Fibroblast of skin of right biceps (primary cell): ENCODE measurements at places on chromosomes 5 and 9.

GRCh38 chr9:84856181-84856632, 186.7 kb downstream of the NTRK2 start:
- peak; percentile 53 for DNase-seq

GRCh38 chr5:66529704-66530103, 66.5 kb upstream of the MAST4 start:
- DNase-seq: no peak

DNA sequence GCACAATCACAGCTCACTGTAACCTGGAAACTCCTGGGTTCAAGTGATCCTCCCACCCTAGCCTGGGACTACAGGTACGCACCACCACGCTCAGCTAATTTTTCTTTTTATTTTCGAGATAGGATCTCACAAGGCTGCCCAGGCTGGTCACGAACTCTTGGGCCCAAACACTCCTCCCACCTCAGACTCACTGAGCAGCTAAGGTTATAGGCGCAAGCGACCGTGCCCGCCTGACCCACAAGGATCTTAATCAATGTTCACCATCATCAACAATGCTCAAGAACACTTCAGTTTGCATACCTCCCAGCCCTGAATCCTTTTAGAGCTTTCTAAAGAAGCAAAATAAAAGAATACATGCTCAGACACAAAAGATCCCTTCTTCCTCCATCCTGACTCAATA, 13.2 kb downstream of the ETF1 start:
- no peak for DNase-seq

DNA sequence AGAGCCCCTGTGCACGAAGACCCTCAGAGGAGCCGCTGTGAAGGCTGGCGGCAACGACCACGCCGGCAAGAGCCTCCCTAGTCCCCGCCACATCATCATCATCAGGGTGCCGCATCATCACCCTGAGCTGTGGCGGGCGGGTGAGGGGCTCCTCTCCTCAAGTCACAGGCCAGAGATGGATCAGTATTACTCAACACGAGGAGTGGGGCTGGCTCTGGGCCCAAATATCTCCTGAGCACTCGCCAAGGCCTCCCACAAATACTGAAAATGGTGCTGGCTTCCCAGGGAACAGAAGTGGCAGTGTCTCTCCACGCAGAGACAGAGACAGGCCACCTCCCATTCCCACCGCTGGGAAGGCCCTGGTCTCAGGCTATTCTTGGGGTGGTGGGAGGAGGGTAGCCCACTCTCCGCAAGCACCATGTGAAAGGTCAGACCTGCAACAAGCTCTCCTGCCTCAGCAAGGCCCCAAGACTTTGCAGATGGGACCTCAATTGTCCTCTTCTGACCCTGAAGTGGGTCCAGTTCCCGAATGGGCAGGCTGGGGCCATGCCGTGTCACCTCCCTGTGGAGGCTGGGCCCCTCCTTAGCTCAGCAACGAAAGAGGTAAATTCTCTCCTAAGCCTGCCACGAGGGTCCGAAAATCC, 39.3 kb upstream of the ZNF354A start:
- no peak for DNase-seq

GRCh38 chr5:123367739-123368138, 55.5 kb downstream of the CEP120 start:
- DNase-seq: peak; percentile 8

DNA sequence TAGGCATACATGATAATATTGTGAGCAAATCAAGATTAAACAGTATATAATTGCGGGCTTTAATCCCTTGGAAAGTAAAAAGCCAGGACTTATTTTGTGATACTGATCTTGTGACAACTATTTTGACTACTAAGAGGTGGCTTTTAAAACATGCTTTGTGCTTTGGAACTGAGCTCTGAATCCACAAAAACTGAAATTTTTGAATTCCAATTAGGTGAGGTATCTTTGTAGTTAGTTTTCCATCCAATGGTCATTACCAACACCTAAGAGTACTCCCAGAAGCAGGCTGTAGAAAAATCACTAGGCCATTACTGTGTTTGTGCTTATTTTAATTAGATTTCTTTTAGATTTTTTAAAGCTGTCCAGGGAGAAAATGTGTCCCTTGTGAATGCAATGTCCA, 559.5 kb upstream of the WWC1 start:
- DNase-seq: peak; percentile 58

DNA sequence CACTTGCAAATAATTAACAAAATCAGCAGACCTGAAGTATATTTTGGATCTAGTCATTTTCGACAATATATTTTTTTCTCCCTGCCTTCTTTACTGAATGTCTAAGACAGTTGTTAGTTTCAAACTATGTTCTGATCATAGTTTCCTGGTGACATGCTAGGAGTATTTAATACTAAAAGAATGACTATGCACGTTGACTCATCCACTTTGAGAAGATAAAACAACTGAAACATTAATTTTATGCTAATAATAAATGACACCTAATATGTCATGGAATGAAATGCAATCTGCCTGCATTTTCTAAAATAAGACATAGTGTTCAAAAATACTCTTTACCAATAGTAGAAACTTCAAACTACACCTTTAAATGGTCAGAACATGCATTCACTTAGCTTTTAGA, 2123.7 kb upstream of the C9orf72 start:
- peak; percentile 80 for DNase-seq

- no peak for DNase-seq
These were observed 33.4 kb downstream of the VAV2 start for GRCh38 chr9:133958756-133959155.

GRCh38 chr9:119898316-119898715, 529.1 kb upstream of the BRINP1 start:
- DNase-seq: peak; percentile 5

GRCh38 chr5:39443911-39444310, 19.1 kb upstream of the DAB2 start:
- DNase-seq: no peak

DNA sequence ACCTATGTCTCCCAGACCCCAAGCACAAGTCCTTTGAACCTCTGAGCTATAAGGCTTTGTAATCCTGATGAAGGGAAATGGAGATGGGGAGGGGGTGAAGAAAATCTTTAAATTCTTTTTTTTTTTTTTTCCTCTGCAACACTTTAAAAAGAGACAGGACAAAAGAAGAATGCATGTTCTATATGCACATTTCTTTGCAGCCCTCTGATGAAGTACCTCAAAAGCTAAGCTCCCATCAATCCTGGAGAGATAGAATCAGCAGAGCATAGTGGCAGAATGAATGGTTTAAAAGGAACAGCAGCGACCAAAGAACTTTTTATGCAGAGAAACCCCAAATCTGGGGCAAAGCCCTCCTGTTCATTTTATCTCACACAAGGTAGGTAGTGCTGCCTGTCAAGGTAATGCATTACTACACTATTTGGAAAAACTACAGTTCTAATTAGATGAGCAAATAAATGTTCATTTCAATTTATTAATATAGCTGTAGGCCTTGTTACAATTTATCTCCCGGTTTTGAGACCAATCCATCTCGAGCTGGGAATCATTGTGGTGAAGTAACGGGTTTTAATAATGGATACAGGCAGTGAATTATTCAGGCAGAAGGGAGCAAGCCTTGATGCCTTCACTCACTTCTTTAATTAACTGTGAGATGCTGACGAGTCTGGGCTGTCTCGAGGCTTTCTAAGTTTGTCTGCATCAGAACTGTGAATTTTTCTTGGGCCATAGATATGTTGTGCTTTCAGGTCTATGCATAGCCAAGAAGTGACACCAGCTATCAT, 173.5 kb upstream of the ZNF608 start:
- DNase-seq: no peak

DNA sequence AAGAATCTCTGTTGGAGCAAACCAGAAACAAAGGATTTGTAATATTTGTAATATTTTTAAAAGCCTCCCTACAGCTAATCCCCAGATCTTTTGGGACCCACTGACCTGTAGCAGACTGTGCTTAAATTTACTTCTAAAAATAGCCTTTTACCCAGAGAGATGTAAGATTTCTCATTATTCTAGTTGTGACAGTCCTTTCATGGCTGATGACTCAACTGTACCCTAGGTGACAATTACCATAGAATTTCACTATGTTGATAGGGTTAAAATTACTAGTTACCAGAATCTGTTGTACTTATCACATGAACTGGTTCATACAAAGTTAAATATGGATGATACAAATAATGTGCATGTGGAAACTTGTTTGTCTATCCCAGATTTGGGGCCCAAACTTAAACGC, 543.9 kb upstream of the SEMA6A start:
- DNase-seq: no peak

DNA sequence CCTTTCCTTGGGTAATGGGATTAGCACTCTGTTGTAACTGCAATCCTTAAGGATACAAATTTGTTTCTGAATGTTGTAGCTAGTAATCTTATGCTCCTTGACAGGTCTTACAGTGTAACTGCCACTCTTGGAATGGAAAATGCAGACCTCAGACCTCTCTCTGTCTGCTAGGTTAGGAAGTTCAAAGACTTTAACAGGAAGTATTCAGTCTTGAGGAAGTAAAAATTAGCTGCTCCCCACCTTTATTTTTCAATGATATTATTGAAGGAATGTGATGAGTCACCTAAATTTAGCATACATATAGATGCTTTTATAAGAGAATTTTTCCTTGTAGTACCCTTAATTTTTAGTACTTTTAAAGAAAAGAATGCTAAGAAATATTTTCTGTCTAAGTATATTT, 71.5 kb downstream of the PAM start:
- no peak for DNase-seq

DNA sequence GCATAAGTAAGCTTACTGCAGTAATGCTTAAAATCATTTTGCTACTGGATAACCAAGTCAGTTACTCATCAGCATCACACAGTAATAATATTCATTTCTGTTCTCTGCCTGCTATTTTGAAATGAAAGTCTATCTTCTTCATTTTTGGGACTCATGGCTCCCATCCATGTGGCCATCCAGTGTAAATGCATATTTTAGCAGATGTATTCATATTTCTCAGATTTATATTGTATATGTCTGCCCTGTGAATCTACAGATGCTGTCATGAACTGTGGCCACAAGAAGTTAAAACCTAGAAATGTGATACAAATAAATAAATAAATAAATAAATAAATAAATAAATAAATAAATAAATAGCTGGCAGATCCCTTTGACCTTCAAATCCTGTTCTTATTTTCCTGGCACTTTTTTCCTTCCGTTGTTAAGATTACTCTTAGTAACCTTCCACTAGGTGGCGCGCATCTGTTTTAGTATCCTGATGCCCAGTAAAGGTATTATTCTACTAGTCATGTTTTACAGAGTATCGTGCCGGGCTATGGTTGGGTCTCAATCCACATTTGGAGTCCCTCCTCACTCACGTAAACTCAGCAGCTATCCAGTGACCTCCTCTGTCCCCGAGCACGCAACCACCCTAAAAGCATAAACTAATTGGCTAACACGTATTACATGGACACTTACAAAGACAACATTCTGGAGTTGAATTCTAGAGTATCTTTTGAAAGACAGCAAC, 79.2 kb upstream of the IL7R start:
- DNase-seq: peak; percentile 82

DNA sequence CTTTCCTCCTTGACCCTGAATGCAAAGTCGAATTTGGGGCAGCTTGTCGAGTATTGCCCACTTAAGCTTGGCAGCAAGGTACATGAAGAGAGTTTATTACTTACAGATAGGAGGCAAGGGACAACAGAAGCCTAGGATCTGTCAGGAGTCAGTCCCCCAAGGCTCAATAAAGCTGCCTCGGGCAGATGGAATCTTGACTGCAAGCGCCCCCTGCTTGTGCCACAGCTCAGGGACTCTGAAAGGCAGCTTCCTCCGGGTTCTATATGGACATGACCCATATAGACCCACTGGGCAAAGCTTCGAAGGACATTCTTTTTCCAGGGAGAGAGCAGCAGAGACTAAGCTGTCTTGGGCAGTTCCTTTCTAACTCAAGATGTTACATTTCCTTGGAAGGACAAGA, 971.5 kb downstream of the EFNA5 start:
- DNase-seq: no peak

GRCh38 chr5:16147179-16147900, 32.3 kb downstream of the MARCHF11 start:
- no peak for DNase-seq

DNA sequence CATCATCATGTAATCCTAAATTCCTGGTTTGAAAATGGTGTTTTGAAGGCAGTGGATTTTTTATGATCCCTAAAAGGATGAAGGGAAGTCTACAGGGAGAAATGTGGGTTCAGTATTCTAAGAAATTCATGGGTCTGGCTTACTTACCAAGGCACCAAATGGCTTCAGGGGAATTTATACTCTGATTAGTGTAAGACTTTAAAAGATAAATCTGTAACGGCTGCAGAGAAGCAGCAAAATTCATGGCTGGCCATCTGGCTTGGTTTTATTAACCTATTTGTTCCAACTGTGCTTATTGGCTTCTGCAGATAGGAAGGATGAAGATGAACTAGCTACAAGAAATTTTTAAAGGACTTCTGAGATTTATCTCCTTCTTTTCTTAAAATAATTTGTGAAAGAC, 222.8 kb downstream of the TENT4A start:
- DNase-seq: no peak

DNA sequence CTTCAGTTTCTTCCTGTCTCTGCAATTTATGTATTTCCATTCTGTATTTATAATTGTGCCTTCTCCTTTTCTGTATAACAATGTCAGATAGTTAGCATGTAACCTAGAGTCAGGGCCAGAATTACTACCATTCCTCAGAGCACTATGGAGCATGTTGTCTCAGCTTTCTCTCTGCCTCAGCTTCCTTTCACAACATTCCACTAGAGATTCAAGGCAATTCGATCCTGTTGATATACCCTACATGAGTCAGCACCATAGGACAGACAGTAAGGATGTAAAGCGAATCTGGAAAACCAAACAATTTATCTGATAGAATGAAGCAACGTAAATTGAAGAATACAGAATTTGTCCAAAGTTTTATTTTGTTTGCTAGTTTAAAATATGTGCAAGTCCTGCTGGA, 728.3 kb upstream of the SEMA6A start:
- DNase-seq: peak; percentile 34

DNA sequence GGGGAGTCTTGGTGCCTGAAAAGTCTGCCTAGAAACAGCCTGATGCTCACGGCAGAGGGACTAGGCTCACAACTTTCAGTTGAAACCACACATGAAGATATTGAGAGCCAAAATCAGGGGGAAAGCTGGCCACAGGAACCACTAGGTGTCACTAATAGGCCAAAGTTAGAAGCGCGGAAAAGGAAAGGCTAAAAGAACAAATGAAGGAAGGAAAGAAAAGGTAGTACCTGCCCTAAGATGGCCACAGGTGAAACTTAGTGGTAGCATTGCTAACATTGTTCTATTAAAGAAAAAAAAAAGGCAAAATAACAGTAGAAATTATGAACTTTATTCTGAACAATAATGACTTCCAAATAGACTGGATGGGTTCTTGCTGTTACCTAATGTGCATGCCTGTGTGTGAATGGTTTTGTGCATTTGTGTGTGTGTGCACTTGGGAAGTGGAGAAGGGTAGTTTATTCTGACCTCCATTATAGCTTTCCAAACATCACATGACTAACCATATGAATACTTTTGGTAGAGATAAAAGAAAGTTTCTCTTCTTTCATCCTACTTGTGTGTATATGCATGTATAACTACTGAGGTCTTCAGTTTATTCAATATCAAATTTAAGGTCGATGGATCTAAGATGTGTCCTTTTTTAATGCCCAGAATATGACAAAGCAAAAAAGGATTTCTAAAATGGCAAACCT, 2.1 kb upstream of the RFESD start:
- DNase-seq: peak; percentile 47

GRCh38 chr9:68505681-68506409, 34.8 kb downstream of the TMEM252 start:
- no peak for DNase-seq

- DNase-seq: peak; percentile 50
These were observed 217.4 kb downstream of the FANCC start for GRCh38 chr9:95100071-95100627.
